ENCODE measurements at places on chromosomes 2 and 18.

- DNase-seq = no peak
Measured at GRCh38 chr2:100317634-100318033, 4.7 kb downstream of the LONRF2 start.

- DNase-seq = no peak
Measured at GRCh38 chr2:171923206-171923605, 945 bp downstream of the HAT1 start.

- DNase-seq = no peak
Measured at GRCh38 chr2:216563646-216564045, 65.0 kb downstream of the RPL37A start.

- DNase-seq = no peak
Measured at GRCh38 chr2:1594373-1595171, 149.7 kb downstream of the PXDN start.

GRCh38 chr2:201128933-201129505 is 13.1 kb downstream of the CFLAR start:
- no peak for DNase-seq

DNA sequence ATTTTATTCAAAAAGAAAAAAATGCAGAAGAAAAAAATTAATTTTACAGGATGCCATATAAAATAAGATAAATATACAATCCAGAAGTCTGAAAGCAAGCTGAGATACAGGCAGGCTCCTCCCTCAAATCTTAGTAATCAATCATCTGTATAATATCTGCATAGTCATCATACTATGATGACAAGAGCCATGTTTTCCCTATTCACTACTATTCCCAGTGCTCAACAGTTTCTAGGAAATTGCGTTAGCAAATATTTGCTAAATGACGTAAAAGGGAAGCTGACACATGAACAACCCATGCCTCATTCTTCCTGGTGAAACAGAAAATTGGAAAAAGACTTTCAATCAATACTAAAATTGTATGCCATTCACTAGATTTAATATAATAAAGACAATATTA is 793.2 kb downstream of the SUCLG1 start:
- no peak for DNase-seq

DNA sequence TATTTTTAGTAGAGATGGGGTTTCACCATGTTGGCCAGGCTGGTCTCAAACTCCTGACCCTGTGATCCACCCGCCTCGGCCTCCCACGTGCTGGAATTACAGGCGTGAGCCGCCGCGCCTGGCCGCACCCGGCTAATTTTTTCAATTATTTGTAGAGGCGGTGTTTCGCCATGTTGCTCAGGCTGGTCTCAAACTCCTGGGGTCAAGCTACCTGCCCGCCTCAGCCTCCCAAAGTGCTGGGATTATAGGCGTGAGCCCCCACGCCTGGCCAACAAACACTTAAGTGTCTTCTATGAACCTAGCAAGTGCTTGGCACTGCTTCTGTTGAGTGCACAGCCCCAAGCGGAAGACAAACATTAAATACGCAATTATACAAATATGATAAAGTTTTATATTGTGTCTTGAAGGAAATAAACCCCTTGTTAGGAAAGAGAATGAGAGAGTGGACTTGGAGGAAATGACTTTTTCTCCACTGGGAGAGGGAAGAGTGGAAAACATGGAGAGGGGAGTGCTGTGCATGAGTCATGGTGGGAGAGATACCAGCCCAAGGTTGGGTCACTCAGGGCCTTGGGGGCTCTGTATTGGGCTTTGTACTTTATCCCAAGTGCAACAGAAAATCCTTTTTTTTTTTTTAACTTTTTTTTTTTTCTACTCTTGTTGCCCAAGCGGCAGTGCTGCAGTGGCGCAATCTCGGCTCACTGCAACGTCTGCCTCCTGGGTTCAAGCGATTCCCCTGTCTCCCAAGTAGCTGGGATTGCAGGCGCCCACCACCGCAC is 41.4 kb upstream of the ACTR2 start:
- no peak for DNase-seq

- DNase-seq = no peak
Measured at GRCh38 chr2:127014630-127015029, 92.3 kb downstream of the BIN1 start.

DNA sequence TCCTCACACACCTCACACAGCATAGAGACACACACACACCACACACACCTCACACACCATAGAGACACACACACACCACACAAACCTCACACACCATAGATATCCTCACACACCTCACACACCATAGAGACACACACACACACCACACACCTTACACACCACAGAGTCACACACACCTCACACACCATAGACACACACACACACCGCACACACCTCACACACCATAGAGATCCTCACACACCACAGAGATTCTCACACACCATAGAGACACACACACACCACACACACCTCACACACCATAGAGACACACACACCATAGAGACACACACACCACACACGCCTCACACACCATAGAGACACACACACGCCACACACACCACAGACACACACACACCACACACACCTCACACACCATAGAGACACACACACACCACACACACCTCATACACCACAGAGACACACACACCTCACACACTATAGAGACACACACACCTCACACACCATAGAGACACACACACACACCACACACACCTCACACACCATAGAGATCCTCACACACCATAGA is 270.6 kb downstream of the CYRIA start:
- no peak for DNase-seq

DNA sequence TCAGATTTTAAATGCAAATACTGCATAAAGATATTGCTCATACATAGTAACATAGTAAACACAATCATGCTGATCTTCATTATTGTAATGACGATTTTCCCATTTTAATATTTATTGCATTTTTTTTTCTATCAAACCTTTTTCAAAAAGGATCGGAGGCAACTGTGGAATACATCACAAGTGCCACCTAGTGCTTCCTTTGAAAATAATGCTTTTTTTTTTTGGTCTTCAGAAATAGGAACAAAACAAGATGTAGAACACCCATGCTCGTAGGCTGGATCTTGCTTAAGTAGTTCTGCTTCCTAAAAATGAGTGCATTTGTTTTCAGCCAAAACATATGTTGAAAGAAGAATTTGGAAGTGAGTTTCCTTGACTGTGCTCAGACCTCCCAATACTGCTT is 35.7 kb upstream of the GPR155 start:
- no peak for DNase-seq

- DNase-seq = no peak
Measured at GRCh38 chr2:177474998-177475397, 82.4 kb downstream of the AGPS start.

DNA sequence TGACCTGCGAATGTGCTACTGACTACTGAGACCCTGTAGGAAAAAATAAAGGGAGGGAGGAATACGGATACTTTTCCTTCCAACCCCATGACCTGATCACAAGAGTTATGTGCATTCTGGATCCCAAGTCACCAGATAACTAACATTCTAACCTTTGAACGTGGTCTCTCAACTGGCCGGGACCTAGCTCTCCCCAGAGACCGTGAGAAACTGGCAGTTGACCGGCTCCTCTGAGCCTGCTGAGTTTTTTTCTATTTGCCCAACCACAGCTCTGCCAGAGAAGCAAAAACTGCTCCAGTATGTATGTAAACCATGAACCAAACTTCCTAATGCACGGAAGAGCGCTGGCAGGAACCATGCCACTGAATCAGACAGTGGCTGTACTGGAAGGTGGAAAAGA is 47.5 kb upstream of the PTMA start:
- no peak for DNase-seq

DNA sequence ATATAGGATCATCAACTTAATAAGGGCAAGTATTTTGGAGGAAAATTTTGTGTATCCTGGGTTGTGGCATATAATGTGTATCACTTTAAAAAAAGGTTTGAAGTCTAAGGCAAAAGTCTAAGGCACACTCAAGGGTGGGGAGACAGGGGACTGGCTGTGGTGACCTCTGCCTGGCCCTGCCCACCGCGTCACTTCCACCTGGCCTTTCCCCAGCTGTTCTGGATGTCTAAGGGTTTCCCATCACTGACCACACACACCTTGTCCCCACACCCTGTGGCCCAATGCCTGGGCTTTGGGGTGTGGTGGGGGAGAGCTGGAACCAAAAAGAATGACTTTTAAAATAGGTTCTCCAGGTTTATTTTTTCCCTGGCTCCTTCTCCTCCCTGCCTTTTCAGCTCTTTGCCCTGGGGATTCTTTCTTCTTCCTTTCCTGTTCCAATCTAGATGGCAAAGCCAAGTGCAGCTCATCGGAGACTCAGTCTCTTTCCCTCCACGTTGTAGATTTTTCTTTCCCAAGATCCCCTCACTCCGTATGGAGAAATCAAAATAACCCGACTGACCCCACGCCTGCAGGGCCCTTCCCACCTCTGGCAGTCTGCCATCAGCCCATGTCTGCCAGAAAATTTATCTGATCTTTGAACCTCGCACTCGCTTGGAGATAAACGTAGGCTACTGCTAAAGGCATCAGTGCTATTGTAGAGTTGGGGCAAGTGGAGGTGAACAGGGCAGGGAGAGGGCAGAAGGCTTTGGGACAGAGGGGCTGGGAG is 257.2 kb downstream of the DYSF start:
- DNase-seq = no peak

DNA sequence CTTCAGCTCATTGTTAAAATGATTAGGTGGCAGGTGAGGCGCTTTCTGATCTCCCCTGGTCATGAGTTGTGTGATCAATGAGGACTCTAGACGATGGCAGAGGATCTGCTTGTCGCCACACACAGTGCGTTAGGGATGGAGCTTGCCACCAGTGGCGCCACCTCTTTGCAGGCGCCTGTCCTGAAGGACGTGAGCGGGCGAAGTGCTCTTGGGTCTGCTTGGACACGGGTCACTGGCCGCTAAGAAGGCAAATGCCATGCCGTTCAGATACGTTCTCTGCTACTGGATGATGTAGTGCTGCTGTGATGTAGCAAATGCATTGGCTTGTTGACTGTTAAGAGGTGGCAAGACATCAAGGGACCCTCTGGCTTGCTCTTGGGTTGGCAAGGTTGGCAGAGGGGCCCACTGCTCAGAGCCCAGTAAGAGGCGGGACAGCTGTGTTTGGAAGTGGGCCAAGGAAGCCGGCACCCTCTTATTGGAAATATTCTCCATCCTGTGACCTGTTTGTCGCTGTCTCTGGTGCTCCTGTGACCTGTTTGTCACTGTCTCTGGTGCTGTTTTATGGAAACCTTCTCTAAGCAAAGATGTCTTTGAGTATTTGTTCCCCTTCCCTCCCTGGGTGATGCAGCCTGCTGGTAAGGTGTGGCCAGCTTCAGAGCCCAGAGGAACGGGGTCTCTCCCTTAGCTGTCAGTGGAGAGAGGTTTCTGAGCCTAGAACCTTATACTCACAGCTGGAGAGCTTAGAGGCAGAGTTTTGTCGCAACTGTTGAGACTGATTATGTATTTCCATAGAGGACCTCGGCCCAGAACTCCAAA is 14.6 kb downstream of the LDLRAD4 start:
- DNase-seq = no peak

- DNase-seq = no peak
Measured at GRCh38 chr2:161416708-161417437, 776 bp downstream of the TBR1 start.

DNA sequence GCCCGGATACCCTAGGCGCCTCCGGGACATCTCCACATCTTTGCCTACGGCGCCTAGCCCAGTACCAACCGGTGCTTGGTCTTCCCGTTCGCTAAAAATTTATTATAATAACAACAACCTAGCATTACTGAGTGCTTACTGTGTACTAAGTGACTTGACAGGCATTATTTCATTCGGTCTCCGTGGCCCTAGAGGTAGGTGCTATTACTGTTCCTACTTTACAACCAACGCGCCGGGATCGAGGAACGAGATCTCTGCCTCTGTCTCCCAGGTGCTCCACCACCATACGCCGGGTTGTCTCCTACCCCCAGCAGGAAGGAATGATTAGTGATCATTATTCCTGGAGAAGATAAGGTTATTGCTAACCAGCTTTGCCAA is 657 bp upstream of the BIN1 start:
- DNase-seq = no peak

- no peak for DNase-seq
Measured at GRCh38 chr2:167826906-167827305, 420.5 kb downstream of the STK39 start.

Data from T-helper 22 cell (primary cell).